ENCODE measurements at places on chromosomes 5 and 9. TPM values are rescaled to one million over a fixed set of nuclear protein-coding genes. Genes with fewer than 3 reads are reported as not detected.

Gene HTR4
- 17.3 TPM for total RNA-seq

- DNase-seq, result no peak
Observed at GRCh38 chr5:26757941-26758340, 280.4 kb downstream of the CDH9 start.

Gene OMD
- 0.87 TPM for total RNA-seq

Gene SPATA31D4
- total RNA-seq, result not detected

Gene CDKN2AIPNL
- 17.1 TPM for total RNA-seq

DNA sequence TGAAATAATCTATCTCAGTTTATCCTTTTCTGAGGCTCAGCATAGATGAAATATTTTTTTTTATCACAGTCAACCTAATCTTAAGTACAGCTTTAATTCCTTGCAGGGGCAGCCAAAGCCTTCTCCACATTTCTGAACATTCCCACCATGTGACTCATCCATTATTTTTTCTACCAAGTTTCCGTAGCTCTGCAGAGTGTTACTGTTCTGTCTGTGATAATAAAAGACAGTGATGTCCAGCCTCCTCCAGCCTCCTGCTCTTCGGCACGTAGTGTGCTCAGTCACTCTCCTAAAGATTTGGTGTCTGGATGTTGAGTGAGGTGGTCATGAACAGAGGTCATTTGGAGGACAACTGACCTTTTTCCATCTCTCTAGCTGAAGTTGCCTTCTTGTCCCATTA is 338.1 kb upstream of the ADAMTS16 start:
- DNase-seq, result no peak

- DNase-seq, result no peak
Observed at GRCh38 chr9:98869866-98870265, 62.4 kb downstream of the GALNT12 start.

DNA sequence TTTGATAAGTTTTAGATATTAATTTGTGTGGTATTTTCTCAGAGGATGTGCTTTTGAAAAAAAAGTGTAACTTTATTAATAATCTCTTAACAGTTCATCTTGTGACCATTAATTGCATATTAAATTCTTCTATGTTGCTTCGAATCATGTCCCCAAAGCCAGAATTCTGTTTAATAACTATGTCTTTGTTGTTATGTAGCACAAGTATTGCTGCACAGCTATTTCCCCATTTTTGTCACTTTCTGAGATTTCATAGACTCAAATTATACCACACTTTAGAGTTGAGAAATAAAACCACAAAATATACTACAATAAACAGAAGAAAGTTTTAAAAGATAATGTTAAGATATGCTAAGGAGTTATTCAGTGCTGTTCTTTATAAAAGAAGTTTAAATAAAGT is 2.8 kb downstream of the MEF2C start:
- DNase-seq, result no peak

Gene ZCCHC9
- 11.8 TPM for total RNA-seq

- DNase-seq, result no peak
Observed at GRCh38 chr9:104280178-104280560, 186.1 kb downstream of the SMC2 start.

- no peak for DNase-seq
Observed at GRCh38 chr9:115786321-115786720, 367.3 kb upstream of the PAPPA start.

DNA sequence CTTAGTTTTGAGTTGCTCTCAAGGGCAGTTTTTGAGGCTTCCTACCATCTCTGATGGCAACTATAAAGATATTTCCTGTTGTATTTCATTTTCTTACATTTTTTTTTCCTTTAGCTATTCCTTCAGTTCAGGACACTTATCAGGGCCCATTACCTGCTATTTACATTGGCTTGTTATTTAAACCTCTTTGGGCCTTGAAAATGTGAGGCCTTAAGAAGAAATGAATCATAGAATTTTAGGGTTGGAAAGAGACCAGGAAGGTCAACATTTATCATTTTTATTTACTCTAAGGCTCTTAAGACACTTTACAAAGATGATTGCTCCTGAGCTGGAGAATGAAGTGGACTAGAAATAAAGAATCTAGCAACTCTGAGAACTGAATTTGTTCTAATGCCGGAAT is 335.2 kb downstream of the DTWD2 start:
- no peak for DNase-seq

Gene SLC6A18
- 0.89 TPM for total RNA-seq
